Ascending aorta (tissue), 2 donors: ENCODE measurements at places on chromosomes 11 and 22. TPM values are rescaled to one million over a fixed set of nuclear protein-coding genes. Genes with fewer than 3 reads are reported as not detected.

DNA sequence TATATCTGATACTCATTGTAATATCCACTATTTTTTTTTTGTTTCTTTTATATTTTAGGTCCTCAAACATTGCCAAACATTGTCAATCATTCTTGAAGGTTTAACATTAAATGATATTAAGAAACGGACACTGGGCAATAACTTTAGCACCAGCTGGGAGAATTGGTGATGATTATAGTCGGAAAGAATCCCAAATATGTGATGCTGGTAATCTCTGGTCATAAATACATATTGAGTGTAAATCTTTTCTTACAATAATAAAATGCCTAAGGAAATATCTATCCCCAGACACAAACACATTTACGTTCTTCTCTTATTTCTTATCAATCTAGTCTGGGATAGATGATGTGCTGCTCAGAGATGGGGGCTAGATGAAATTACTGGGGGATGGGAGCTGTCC lies 25.2 kb downstream of the OR51E2 start:
- DNase-seq: no peak

DNA sequence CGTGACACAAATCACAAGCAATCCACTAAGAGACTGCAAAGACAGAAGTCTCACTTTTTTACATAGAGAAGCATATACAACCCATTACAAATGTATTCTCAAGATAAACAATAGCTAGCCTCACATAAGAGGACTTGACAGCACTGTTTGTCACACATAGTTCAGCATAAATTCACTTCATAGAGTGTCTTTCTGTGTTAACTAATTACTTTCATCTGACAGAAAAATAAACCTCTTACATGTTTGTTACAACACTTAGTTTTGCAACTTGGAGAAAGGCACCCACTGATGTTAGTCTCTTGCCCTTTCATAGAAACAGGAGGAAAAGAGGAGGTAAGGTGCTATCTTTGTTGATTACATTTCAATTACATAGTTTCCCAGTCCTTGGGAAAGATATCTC lies 2221.9 kb upstream of the RAG2 start:
- DNase-seq: no peak

- no peak for DNase-seq
These were observed 140.6 kb downstream of the ATG16L2 start for GRCh38 chr11:72954860-72955259.

DNA sequence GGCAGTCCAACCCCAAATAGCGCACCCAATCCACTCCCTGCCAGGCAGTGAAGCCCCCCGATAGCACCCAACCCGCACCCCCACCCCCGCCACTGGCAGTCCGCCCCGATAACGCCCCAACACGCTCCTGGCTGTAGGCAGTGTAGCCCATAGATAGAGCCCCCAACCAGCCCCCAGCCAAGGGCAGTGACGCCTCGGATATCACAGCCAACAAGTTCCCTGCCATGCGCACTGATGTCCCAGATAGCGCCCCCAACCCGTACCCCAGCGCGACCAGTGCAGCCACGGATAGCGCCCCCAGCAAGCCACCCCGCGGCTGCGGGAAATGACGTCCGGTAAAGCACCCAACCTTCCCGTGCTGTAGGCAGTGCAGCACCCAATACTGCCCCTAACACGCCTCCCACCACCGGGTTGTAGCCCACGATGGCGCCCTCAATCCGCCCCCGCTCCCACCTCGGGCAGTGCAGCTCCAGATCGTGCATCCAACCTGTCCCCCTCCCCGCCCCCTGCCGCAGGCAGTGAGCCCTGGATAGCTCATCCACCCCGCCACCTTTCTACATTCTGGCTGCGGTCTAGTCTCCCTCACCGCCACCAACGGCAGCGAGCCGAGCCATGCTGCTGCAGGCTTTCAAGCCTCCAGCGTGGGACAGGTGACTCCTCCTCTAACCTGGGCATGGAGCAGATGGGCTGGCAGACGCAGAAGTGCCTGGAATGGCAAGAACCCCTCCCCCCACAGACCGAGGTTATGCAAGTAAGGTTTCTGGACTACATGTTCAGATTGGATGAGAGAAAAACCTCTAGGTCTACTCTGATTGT lies 625 bp downstream of the RFPL2 start:
- no peak for DNase-seq

DNA sequence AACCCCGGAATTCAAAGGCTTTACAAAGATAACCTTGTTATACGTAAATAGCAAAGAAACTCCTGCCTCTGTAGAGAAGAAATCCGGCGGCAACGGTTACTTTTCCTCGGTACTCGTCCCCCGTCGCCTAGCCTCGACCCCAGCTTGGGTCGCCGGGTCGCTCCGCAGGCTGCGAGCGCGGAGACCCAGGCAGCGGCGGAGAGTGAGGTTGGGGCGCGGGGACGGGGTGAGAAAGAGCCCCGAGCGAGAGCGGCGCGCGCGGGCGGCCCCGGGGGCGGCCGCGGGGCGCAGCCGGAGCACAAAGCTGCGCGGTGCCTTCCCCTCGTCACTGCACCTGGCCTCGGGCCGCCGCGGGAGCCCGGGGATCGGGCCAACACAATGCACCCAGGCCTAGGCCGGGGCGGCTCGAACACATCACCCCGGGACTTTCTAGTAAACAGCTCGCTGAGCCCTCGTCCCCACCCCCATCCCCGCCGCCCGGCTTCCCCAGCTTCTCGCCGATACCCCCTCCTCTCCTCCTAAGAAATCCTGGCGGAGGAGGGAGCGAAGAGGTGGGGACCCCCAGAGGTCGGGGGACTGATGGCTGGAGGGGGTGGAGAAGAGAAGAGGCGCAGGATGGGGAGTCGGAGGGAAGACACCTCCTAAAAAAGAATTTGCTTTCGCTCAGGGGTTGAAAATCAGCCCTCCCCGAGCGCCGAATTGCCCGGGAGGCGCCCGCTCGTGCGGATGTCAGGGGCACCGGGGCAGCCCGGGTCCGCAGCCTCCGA lies 845 bp downstream of the MPPED2 start:
- peak; percentile 74 for DNase-seq

GRCh38 chr11:120229451-120230424 lies 10.2 kb upstream of the POU2F3 start:
- no peak for DNase-seq

DNA sequence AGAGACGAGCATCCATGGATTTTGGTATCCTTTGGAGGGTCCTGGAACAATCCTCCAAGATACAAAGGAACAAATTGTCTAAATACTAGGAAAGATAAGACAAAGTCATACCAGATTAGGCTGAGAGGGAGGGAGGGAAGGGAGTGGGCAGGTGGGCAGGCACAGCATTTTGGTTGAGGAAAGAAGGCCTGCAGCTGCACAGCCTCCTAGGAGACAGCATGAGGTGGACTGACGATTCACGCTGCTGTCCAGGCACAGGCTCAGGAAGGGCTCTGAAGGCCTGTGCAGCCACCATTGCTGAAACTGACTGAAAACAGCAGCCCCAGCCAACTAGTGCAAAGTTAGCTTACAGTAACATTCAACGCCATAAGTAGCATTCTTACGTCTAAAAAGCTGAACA lies 64.7 kb downstream of the PACSIN2 start:
- DNase-seq: no peak

DNA sequence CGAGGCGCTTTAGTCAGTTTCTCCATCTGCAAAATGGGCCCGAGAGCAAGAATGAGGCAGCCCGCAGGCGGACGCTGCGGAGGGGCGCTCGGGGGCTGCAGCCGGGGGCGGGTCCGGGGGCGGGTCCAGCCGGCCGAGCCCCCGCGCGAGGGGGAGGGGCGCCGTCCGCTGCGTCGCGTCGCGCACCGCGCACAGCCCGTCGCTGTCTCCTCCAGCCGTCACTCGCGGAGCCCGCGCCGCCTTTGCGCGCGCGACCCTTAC lies 282 bp downstream of the PC start:
- no peak for DNase-seq

- no peak for DNase-seq
These were observed 47.2 kb upstream of the SYT7 start for GRCh38 chr11:61627850-61628661.

DNA sequence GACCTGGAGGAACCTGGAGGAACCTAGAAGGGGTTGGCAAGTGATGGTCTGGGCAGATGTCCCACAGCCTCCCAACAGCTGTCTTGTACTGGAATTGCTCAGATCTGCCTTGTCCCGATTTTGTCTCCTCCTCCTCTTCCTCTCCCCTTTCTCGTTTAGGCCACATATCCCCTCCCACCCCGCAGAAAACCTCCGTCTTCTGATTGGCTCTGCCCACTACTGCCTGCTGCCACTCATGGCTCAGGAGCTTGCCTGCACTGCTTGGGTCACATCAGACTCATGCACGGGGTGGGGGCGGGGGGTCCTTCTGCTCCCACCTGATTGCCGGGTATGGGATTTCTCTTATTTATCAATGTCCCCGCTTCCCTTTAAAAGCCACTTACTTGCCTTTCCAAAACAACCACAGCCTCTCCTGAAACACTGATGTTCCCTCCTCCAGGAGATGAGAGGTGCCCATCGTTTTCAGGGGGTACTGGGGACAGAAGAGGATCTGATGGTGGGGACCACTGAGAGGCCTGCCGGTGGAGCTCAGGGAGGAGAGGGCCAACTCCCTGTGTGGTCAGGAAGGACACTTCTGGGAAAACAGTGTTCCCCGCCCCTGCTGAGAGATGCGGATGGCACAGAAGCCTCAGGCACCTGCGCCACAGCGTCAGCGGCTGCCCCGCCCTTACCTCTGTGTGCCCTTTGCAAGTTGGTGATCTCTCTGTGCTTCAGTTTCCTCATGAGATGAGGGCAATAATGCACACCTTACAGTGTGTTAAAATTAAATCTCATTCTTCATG lies 14.7 kb downstream of the TOM1 start:
- DNase-seq: no peak

DNA sequence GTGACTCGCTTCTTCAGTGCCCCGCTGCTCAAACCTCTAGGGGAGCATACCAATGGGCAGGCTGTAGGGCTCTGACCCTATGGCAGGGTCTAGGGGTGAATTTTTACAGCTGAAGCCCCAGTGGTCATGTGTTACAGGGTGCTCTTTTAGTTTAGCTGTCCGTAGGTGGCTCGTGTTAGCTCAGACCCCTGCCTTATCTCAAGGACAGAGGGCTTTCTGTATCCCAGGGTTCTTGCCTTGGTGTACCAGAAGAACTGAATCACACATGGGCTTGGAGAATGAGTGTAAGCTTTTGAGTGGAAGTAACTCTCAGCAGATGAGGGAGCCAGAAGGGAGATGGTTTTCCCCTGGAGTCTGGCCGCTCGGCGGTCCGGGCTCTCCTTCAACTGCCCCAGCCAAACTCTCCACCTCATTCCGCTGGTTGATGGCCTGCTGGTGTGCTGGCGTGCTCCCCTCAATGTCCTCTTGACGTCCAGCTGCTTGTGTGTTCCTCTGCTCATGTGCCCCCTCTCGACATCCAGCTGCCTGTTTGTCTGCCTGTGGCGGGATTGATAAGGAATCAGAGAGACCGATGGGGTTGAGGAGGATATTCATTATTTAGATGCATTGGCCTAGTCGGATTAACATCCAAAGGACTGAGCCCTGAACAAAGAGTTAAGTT lies 37.5 kb downstream of the BIRC2 start:
- no peak for DNase-seq

- peak; percentile 55 for DNase-seq
These were observed 7.1 kb downstream of the HRAS start for GRCh38 chr11:528166-528814.

Gene KRTAP5-6
- total RNA-seq: not detected

Gene ACTN3
- total RNA-seq: not detected

Gene SLC22A25
- not detected for total RNA-seq

Gene LMNTD2
- total RNA-seq: 1.1 TPM

Gene KREMEN1
- 10.7 TPM for total RNA-seq

Gene ELFN2
- not detected for total RNA-seq

Gene MPZL2
- total RNA-seq: 53.0 TPM

Gene KDM4E
- not detected for total RNA-seq

Gene AIFM3
- not detected for total RNA-seq
